ENCODE measurements at places on chromosomes 1 and 21. TPM values are rescaled to one million over a fixed set of nuclear protein-coding genes. Genes with fewer than 3 reads are reported as not detected.

RXFP4 gene
- total RNA-seq = not detected

KIF21B gene
- 10.8 TPM for total RNA-seq

WNT4 gene
- under 0.01 TPM for total RNA-seq

CD53 gene
- 313 TPM for total RNA-seq

CDK18 gene
- 8.6 TPM for total RNA-seq

ZBTB8A gene
- 8.1 TPM for total RNA-seq

GPR25 gene
- under 0.01 TPM for total RNA-seq

- DNase-seq = no peak
These were observed 1456.5 kb downstream of the MRPL39 start for GRCh38 chr21:24150753-24151152.

DNA sequence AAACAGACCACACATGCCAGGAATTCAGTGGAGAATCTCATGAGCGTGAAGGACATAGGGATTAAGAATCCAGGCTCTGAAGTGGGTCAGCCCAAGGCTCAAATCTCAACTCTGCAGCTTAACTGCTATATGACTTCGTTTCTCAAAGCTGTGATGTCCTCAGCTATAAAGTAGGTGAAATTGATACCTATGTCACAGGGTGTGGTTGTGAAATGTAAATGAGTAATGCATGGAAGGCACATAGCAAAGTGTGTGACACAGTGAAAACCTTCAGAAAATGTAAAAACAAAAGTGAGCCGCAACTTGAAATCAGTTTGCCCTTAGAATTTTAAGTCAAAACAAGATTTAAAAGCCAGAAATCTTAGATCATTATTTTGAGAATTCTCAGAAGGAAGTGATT, 145.7 kb upstream of the PRMT6 start:
- DNase-seq = no peak

- DNase-seq = peak; percentile 63
These were observed 31.7 kb downstream of the AK5 start for GRCh38 chr1:77313491-77313890.

DNA sequence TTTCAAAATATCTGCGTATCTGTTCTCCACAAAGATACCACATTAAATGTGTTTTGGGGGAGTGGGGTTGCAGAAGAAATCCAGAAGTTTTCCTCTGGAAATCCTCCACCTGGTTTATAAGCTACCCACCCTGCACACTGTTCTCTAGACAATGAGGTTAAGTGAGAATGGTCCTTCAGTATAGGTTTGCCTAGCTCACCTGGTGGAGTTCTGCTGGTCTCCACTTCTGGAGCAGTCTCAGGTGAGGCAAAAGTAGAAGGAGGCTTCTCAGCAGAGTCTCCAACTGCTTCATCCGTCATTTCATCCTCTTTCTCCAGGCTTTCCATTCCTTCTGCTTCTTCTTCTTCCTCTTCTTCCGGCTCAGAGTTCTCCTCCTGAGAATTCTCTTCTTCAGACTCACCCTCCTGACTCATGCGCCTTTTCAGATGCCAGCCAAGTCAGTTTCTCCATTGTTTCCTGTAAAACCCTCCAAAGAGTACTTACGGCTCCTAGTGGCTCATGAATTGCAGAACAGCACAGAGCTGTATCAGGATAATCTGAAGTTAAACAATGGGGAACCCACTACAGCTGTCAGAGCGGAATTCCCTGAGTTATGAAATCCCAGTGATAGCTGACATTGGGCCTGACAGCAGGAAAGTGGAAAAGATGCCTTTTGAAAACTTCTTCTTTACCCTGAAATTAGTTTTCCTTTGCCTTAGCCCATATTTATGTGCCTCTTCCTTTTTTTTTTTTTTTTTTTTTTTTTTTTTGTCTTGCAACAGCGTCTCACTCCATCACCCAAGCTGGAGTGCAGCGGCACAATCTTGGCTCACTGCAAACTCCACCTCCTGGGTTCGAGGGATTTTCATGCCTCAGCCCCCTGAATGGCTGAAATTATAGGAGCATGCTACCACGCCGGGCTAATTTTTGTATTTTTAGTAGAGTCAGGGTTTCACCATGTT, 38.5 kb downstream of the MSTO1 start:
- no peak for DNase-seq

DNA sequence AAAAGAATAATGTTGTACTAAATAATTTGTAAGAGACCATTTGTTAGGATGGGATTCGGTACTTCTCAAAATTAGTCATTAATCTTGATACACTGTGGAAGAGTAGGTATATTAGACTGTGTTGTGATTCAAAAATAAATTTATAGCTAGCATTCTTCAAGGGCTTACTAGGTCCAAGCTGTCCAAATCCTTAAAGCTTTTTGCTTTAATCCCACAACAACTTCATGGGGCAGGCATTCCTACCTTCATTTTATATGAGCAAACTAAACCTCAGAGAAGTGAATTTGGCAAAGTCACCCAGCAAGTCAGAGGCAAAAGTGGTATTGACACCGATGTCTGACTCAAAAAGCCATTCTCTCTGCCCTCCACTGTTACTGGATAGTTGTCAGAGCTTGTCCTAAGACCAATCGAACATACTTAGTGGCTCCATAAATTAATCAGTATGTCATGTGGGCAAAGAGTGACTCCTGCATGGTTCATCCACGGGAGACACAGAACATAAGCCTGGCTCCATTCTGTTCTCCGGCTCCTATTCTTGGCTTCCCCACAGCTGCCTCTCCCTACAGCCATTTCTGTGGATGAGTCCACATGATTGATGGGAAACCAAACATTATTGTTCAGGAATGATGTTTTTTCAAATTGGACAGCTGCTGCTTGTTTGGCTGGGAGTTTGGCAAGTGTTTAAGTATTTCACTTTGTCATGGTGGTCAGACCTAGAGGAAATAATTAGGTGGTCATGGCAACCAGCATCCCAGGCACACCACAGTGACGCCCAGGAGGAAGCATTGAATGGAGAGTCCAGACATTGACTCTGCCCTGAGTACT, 133.4 kb upstream of the FGGY start:
- no peak for DNase-seq

DNA sequence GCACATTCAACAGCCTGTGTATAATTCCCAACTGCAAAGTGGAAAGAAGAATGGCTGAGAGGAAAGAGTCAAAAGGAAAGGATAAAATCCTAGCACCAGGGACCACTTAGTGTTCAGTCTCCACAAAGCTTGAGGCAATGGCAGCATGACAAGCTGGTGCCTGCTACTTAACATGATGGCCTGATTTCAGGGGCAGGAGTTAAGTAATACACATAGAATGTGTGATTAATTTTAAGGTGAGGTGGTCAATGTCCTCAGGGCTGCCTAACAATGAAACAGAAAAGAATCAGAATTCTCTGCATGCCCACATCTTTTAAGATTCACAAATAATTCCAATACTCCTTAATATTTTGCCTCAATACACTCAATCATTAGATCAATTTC, 8.9 kb downstream of the P3H1 start:
- no peak for DNase-seq

DNA sequence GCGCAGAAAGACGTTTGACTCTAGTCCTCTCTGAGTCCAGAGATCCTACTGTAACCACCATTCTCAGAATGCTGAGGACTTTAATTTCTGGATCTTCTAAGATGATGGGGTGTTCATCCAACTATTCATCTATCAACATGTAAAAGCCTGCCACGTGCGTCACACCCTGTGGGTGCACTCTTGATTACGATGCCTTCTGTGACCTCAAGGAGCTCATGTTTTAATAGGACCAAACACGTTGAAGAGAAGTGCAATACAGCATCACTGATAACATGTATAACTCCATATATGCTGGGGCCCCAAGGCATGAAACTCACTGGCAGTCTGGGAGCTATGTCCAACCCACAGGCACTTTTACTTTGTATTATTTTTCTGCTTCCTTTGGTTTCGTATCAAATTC, 19.0 kb downstream of the KIAA0040 start:
- no peak for DNase-seq

DNA sequence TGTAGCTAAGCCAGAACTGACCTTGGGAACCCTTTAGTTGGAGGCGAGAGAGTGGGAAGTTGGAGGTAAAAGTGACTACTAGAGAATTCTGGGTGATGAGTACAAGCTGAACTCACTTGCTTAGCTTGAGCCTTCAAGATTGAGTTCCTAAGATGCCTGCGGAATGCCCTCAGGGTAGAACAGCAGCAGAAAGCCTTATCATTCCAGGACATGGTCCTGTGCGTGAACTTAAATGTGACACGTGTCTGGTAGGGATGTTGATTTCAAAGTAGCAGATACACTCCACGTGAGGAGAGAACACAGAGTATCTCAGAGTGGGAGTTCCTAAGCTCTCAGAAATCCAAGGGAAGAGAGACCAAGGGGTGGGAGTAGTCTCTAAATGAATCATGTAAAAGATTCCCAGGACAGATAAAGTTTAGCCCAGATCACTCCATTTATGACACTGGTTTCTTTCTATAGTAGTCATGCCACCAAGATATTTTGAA, 60.1 kb downstream of the KCNK1 start:
- DNase-seq = no peak

GRCh38 chr1:212238552-212238951, 46.7 kb upstream of the PPP2R5A start:
- no peak for DNase-seq

DNA sequence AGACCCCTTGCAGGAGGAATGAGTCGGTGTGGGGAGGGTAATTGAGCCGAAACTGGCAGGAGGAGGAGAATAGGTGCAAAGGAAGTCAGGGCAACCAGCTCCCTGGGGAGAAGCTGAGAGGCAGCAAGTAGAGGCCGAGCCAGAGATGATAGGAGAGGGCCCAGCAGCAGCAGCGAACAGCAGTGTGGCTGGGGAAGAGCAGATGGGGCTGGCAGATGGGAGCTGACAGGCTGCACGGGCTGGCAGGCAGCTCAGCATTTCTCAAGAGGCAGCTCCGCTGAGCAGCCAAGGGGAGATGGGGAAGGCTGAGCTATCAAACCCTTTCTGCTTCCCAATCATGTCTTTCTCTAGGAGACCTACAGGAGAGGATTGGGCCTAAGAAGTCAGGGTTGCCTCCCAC, 158.2 kb downstream of the TRIM33 start:
- DNase-seq = no peak

DNA sequence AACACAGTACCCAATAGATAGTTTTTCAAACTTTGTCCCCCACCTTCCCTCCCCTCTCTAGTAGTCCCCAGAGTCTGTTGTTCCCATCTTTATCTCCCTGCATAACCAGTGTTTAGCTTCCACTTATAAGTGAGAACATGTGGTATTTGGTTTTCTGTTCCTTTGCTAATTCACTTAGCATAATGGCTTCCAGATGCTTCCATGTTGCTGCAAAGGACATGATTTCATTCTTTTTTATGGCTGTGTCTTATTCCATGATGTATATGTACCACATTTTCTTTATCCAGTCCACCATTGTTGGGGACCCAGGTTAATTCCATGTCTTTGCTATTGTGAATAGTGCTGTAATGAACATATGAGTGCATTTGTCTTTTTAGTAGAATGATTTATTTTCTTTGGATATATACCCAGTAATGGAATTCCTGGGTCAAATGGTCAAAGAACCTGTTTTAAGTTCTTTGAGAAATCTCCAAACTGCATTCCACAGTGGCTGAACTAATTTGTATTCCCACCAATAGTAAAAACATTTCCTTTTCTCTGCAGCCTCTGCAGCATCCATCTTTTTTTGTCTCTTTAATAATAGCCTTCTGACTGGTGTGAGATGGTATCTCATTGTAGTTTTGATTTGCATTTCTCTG, 126.0 kb downstream of the AK5 start:
- no peak for DNase-seq

- DNase-seq = no peak
These were observed 467.5 kb downstream of the SMYD3 start for GRCh38 chr1:246039584-246039983.

GRCh38 chr1:18385239-18385790, 95.4 kb upstream of the KLHDC7A start:
- no peak for DNase-seq

- no peak for DNase-seq
These were observed 51.7 kb downstream of the TCP10L start for GRCh38 chr21:32533611-32534010.

GRCh38 chr1:224054012-224054411, 59.9 kb upstream of the FBXO28 start:
- DNase-seq = peak; percentile 29

GRCh38 chr1:70737125-70737524, 310.5 kb downstream of the PTGER3 start:
- peak; percentile 8 for DNase-seq

DNA sequence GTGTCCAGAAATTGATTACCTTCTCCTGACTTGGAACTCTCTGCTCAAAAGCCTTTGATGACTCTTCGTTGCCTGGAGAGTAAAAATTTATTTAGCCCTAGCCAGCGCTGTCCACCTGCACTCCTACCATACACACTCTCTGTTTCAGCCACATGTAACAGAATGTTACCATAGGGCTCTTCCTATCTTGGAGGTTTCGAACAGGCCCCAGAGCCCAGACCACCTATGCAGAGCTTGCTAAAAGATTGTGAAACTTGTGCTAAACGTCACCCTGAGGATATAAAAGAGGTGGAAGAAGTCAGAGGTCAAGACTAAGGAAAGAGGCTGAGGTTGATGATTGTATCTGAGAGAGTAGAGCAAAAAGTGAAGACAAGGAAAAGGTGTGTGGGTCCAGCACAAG, 237.0 kb upstream of the HOOK1 start:
- no peak for DNase-seq

GRCh38 chr21:30924146-30924700, 42.8 kb upstream of the KRTAP11-1 start:
- no peak for DNase-seq

GRCh38 chr1:161185282-161185682, 8.0 kb upstream of the B4GALT3 start:
- peak; percentile 95 for DNase-seq
